NT2/D1 (cell line): ENCODE measurements at places on chromosomes 3 and 15.

GRCh38 chr3:12716605-12717151 lies 42.4 kb downstream of the TMEM40 start:
- no peak for DNase-seq

DNA sequence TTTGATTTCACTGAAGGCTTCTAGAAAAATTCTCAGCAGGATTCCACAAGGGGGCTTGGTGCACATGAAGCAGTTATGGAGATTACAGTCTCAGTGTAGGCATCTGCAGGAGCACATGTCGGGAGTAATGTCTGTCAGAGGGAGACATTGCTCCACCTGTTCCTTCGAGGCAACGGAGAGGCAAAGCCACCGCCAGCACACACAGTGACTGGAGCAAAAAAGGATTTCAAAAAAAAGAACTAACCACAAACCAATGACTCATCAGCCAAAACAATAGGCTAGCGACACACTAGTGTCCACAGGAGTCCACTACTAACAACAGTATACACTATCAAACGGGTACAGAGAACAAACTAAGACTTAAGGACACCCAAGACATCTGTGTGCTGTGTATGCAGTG lies 68.9 kb downstream of the NPTN start:
- DNase-seq, result no peak

DNA sequence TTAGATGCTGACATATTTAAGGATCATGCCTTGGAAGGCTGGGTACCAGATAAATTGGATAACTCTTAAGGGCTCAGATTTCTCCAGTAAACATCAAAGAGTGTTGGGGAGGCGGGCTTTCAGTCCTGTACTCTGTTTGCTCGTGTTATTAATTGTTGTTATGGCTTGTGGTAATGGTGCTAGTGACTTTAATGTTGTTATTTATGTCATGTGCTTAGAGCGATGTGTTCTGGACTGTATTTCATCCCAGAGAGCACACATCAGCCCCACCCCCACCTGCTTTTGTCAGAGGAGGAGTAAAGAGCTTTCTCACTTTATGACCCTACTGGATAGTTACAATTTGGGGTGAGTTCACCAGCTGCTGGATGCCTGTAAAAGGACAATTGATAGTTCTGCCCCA lies 386.3 kb downstream of the EPHB1 start:
- no peak for DNase-seq

- no peak for DNase-seq
Measured at GRCh38 chr3:187640569-187641059, 29.6 kb downstream of the SST start.

DNA sequence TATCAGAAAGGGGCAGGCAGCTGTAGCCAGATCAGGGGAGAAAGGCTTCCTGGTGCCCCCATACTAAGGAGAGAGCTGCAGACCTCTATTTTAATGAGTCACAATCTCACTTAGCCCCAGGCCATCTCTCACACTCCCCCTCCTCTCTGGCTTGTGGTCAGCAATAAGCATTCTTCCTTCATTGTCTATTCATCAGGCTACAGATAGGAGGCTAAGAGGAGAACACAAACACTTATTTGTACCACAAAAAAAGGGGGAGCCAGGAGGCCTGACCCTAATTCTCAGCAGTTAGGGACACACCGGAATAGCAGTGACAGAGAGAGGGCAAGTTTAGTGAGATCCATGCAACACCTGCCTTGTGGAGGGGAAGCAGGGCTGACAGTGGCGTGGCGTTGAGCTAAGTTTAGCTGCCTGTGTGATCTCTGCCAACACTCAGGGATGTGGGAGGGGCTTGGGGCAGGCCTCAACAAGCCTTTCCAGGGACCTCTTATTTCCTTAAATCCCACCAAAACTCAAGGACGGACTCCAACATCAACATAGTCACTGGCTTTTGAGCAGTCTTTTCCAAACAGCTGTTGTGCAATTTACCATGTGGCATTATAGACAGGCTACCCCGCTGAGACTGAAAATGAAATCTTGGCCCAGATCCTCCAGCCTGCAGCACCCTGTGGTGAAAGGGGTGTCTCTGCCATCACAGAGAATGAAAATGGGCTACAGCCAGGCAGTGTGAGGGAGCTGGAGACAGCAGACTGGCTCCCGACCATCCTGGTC lies 191.9 kb upstream of the TSC22D2 start:
- peak; percentile 48 for DNase-seq

GRCh38 chr15:75363786-75364185 lies 4.6 kb downstream of the MAN2C1 start:
- DNase-seq, result no peak

- no peak for DNase-seq
Measured at GRCh38 chr3:187639927-187640568, 30.1 kb downstream of the SST start.

- DNase-seq, result peak; percentile 22
Measured at GRCh38 chr3:188507244-188507720, 353.3 kb downstream of the LPP start.

GRCh38 chr3:35635926-35636683 lies 3.2 kb upstream of the ARPP21 start:
- no peak for DNase-seq

- DNase-seq, result peak; percentile 99
Measured at GRCh38 chr15:72231066-72231832, at the start of gene PKM. PKM (minus strand) TSS chr15:72231190; CDS start chr15:72219097, 12,093 bp downstream.

GRCh38 chr15:25619076-25619475 lies 180.3 kb upstream of the UBE3A start:
- no peak for DNase-seq

- DNase-seq, result no peak
Measured at GRCh38 chr3:18301781-18302180, 123.4 kb downstream of the SATB1 start.

DNA sequence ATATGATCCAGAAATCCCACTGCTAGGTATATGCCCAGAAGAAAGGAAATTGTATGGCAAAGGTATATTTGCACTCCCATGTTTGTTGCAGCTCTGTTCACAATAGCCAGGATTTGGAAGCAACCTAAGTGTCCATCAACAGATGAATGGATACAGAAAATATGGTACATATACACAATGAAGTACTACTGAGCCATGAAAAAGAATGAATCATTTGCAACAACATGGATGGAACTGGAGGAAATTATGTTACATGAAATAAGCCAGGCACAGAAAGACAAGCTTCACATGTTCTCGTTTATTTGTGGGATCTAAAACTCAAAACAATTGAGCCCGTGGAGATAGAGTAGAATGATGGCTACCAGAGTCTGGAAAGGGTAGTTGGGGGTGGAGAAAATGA lies 55.5 kb upstream of the BDH1 start:
- no peak for DNase-seq

DNA sequence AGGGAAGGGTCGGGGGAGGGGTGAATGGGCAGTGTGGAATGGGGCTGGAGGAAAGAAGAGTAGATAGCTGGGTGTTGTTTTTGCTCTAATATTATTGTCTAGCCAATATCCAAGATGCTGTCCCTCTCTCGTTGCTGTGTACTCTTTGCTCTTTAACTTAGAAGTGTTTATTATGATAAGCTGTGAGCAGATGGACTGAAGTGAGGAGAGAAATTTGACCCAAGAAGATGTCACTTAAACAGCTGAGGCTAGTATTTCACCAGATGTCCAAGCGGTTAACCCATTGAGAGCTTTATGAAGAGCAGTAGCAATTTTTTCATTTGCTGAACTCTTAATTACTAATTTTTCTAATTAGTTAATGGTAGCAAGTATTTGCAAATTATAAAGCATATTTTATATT lies 212.2 kb upstream of the TP63 start:
- DNase-seq, result no peak

DNA sequence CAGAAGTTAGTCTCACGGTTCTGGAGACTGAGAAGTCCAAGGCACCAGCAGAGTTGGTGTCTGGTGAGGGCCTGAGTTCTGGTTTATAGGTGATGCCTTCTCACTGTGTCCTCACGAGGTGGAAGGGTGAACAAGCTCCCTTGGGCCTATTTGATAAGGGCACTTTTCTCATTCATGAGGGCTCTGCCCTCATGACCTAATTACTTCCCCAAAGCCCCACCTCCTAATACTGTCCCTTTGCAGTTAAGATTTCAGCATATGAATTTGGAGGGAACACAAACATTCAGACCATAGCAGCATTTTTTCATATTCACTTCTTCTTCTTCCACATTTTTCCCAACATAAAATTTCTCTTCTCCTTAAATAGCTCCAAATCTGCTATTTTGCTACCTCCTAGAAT lies 41.5 kb downstream of the TMEM41A start:
- no peak for DNase-seq

DNA sequence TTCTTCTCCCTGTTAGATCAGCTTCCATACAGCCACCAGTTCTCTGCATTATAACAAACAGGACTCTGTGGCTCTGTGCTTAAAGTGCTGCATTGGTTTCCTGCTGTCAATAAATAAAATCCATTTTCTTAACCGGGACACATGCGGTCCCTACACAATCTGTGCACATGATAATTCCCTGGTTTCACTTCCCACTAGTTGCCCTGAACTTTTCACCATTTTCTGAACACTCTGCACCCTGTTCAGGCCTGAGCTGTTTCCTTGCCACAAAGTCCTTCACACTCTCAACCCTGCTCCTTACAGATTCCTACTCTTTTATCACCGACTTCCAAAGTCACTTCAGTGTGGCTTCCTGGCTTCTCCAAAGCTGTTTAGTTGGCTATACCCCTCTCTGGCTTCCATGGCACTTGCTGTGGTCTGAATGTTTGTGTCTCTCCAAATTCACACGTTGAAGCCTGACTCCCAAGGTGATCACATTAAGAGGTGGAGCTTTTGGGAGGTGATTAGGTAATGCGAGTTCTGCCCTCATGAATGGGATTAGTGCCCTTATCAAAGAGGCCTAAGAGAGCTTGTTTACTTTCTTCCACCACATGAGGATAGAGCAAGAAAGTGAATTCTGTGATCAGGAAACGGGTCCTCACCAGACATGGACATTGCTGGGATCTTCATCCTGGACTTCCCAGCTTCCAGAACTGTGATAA lies 233.4 kb downstream of the CHST2 start:
- DNase-seq, result no peak

DNA sequence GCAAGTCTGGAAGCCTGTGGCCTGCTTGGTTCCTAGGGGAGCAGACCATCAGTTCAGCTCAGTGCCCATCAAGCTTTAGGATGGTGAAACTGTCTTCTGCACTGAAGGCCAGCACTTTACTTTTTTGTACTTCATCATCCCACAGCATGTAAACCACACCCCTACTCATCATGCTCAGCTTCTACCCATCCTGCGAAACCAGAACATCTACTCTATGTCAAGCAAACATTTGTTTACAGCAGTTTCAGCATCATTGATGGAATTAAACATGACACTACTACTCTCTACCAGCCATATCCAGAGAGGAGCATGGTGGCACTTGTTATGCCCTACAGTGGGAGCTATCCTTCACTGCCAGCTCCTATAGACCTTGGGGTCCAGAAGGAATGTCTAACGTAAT lies 306.6 kb downstream of the SOX2 start:
- no peak for DNase-seq

DNA sequence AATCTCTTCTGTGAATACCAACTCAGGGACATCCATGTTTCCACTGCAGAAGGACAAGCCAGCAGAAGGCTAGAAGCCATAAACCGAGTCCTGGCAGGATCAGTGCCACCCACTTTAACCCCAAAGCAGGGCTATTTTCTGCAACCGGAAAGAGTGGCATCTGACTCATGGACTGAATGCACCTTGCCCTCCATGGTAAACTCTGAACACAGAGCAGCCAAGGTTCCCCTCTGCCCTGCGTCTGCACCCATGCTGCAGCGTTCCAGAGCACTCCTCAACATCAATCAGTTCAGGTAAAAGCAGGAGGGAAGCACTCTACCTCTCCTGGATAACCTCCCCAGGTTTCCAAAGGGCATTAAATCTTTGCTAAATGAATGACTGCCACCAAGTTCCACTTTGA lies 801 bp upstream of the NGRN start:
- DNase-seq, result no peak

DNA sequence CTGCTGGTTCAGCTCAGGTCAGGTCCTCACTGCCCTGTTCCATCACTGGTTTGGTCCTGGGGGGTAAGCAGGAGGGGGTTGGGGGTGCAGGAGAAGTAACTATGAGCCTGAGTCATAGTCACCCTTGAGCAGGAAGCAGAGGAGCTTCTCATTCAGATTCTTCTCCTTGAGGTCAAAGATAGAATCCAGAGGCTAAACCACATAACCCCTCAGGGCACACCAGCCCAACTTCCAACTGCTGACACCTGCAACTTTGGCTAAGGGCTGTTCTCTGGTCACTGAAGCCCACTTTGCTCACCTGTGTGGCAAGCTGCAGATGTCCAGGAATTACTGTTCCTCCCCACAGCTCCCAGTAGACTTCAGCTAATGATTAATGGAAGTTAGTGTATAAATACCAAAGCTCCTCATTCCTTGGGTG lies 48.8 kb upstream of the LRRFIP2 start:
- DNase-seq, result no peak

GRCh38 chr3:65406470-65406869 lies 632.2 kb downstream of the MAGI1 start:
- DNase-seq, result no peak

GRCh38 chr3:49248840-49249227 lies 28.2 kb downstream of the C3orf62 start:
- no peak for DNase-seq

GRCh38 chr15:50190166-50190570 lies 8.2 kb downstream of the SLC27A2 start:
- DNase-seq, result no peak

- no peak for DNase-seq
Measured at GRCh38 chr3:8532251-8532871, 30.7 kb downstream of the LMCD1 start.

DNA sequence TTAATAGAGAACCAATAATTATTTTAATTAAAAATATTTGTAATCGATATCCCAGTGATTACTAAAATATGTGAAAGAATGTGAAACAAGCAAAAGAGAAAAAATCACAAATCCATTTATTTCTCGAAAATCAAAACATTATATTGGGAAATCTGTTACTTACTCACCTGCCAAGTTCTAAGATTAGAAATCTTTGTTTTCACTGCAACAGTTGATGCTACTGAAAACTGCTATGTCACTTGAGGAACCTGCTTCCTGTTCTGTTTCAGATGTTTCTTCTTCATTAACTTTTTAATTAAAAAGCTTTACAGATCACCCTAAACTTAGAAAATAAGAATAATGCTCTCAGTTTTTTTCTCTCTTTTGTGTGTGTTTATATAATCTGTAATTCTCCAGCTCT lies 13.7 kb upstream of the DPH6 start:
- no peak for DNase-seq
